ENCODE measurements at places on chromosomes 11 and 22.

GRCh38 chr11:27945348-27945747, 162.6 kb downstream of the KIF18A start:
- no peak for DNase-seq

DNA sequence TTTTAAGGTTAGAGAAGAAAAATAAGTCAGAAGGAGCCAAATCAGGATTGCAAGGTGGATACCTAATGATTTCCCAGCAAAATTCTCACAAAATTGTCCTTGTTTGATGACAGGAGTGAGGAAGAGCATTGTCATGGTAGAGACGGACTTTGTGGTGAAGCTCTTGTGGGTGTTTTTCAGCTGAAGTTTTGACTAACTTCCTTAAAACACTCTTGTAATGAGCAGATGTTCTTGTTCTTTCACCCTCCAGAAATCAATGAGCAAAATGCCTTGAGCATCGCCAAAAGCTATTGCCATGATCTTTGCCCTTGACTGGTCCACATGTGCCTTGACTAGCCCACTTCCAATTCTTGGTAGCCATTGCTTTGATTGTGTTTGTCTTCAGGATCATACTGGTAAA, 20.0 kb downstream of the CALCB start:
- DNase-seq: no peak

DNA sequence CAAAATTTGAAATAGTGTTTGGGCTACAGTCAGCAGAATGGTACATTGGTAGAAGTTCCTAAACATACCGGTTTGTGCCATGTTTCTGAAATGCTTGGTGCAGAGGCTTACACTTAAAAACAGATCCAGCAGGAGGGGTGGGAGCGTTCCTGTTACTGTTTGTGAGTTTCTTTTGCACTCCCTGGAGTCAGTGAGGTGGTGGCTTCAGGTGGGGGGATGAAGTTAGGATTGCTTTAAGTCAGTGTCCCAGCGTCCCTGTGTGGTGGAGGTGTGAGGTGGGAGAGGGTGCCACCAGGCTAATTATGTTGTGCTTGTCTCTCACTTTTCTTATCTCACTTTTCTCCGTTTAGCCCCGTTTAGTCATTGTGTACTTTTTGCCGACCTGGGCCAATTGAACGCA, 9.7 kb downstream of the TNRC6B start:
- DNase-seq: no peak

GRCh38 chr11:118677977-118678376, 1.5 kb downstream of the TREH start:
- no peak for DNase-seq

- no peak for DNase-seq
Observed at GRCh38 chr11:1029051-1029450, 7.5 kb downstream of the MUC6 start.

- DNase-seq: no peak
Observed at GRCh38 chr11:67301951-67302516, 1.3 kb upstream of the SSH3 start.

DNA sequence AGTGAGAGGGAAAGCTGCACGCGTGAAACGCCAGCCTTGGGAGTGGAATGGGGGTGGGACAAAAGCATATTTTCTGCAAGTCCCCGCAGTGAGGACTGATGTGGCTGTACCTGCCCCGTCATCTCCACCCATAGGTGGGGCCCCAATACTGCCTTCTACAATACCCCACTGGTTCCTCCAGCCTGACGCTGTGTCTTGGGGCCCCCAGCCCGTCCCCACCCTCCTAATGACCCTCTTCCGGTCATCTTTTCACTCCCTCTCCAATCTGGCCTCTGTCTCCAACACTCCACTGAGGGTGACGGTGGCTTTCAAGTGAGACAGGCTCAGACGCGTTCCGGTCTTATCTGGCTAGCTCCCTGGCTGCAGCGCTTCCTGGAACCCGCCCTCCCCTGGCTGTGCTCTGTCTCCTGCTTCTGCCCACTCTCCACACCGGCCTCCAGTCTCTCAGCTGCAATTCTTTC, 104.2 kb downstream of the MICAL3 start:
- no peak for DNase-seq

GRCh38 chr11:30914143-30914762, 328.1 kb upstream of the MPPED2 start:
- no peak for DNase-seq

DNA sequence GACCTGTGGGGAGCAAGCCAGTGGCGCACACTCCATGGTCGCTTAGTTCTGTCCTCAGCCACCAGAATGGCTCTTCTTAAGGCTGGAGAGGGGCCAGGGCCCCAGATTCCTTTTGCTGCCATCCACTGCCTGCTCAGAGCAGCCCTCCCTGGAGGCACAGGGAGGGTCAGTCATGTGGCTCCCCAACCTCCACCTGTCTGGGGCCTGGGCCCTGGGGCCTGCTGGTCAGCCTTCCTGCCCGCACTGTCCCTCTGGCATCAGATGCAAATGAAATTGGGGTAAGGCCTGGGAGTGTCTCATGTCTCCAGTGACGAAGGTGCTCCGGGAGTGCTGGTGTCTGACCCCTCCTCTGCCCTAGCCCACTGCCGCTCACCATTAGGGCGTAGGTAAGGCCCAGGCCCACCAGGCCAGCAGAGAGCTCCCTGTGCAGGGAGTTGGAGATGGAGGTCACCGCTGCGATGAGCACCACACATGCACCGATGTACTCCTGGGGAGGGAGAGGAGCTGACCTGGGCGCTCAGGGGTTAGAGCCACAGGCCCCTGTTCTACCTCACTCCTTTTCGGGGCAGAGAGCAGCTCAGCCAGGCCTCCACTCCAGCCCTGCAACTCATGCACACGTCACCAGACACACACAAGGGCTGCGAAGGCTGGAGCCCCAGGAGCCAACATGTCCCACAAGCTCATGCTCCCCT, 9.0 kb upstream of the KCNJ11 start:
- DNase-seq: no peak

GRCh38 chr11:69473276-69473845, 8.1 kb upstream of the LINC01488 start:
- DNase-seq: no peak

DNA sequence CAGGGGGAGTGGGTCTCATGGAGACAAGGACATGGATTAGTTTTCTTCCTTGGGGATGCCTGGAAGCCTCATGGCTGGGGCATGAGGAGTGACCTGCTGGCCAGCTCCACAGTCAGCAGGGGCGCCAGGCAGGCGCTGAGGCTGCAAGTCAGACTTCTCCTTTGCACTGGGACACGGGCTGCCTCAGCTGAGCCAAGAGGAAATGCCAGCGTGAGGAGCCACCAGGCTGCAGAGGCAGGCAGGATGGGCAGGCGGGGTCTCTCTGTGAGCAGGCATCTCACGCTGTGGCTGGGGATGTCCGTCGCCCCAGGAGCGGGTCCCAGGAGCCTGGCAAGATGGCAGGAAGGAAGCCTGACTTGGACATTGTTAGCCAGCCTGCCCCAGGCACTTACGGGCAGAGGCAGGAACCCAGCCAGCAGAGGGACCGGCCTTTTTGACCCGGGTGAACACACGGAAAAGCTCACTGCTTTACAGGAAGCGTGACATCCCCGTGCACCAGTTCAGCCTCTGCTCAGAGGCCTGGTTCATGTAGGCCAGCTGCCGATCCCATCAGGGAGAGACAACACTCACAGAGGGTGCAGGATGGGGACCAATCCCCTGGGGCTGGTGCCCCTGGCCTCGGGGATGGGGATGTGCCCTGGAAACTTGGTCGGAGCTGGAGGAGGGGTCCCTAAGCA, 10.2 kb downstream of the GNB1L start:
- peak; percentile 7 for DNase-seq

DNA sequence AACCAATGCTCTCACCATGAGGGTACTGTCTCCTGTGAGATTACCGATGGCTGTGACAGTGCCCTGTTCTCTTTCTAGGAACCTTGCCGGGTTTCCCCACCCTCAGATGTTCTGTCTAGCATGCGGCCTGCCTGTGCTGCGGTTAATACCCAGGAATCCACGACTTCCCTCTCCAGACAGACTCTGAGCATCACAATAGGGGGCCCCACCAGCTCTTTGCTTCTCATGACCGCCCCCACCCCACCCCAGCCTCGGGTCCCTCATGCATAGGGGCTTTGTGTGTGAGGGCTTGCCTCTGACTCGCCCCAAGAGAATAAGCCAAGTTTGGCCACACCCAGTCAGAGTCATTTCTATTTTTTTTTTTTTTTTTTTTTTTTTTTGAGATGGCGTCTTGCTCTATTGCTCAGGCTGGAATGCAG, 10.3 kb downstream of the PARVG start:
- DNase-seq: no peak

GRCh38 chr11:76155500-76156227, 50.6 kb downstream of the WNT11 start:
- no peak for DNase-seq

GRCh38 chr11:70481625-70482528, 83.5 kb downstream of the CTTN start:
- DNase-seq: no peak

DNA sequence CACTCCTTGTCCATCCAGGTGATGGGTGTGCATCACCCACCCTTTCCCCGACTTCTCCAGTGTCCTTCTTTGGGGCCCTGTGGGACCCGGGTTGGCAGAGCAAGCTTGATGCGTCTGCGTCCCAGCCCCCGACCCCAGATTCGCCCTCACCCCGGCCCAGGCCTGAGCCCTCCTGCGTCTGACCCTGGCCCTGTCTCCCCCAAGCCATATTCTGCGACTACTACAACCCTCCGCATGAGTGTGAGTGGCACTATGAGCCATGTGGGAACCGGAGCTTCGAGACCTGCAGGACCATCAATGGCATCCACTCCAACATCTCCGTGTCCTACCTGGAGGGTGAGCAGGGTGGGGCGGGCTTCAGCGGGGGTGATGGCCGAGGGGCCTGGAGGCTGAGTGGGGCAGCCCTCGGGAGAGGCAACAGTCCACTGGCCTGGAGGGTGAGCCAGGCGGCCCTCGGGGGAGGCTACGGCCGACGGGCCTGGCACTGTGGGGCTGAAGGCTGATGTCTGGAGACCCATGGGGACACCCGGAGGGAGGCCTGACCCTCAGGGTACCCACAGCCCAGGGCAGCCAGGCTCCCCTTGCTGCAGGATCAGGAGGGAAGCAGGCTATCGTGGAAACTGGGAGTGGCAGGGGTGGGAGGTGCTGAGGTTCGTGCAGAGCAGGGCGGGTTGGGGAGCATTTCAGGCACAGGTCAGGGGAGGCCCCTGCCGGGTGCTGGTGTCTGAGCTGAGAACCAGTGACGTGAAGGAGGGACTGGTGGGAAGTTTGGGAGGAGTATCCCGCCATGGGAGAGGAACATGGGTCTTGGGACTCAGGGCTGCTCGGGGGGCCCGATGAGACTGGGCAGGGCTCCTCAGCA, 15.3 kb downstream of the MUC2 start:
- DNase-seq: no peak

- no peak for DNase-seq
Observed at GRCh38 chr22:23520863-23521440, 59.1 kb downstream of the IGLL1 start.

GRCh38 chr11:110432713-110433392, 3.1 kb downstream of the FDX1 start:
- DNase-seq: no peak

GRCh38 chr11:45087086-45087899, 59.1 kb upstream of the PRDM11 start:
- DNase-seq: no peak

GRCh38 chr11:48005831-48006270, 25.5 kb downstream of the PTPRJ start:
- DNase-seq: no peak

DNA sequence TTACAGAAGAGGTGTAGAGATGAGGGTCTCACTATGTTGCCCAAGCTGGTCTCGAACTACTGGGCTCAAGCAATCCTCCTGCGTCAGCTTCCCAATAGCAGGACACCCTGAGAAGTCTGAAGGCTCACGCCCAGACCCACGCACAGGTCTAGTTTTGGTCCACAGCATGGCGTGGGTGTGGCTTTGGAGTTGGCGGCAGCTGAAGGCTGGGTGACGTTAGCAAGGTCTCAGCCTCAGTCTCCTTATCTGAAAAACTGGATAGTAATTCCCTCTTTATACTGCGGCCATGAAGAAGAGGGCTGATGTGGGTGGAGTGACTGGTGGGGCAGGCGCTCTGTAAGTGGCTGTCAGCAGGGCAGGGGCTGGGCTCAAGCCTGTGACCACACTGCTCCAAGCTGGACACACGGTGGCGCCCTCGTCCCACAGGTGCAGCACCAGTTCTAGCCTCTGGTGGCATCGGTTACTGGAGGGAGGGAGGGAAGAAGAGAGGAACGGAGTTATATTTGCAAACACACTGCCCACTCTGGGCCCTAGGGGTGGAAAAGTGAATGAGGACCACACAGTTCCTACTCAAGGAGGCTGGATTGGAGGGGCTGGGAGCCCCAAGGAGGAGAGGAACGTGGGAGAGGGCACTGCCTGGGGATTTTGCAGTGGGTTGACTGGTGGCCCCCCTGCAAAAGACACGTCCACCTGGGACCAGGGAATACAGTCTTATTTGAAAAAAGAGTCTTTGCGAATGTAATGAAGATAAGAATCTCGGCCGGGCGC, 19.6 kb upstream of the CARD10 start:
- DNase-seq: peak; percentile 82

- DNase-seq: peak; percentile 2
Observed at GRCh38 chr22:43205261-43205691, 18.3 kb upstream of the TTLL12 start.

DNA sequence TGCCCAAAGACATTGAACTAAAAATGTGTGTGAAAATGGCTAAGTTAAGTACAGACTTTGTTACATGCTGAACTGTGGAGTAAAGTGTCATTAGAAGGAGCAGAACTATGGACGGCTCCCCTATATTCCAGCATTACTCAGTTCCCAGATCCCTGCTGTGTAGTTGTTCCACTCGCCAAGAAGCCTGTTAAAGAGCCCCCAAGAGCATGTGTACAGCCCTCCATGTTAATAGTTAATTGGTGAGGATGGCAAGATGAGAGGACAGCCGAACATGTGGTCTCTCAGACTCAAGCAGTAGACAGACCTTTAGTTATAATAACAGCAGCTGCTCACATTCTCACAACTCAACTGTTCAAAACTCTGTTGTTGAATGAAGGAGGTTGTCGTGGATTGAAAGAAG, 127.4 kb downstream of the ELP4 start:
- DNase-seq: no peak

GRCh38 chr11:114553642-114554041, 6.0 kb downstream of the NXPE1 start:
- no peak for DNase-seq

- DNase-seq: no peak
Observed at GRCh38 chr22:31579835-31580242, 82.2 kb downstream of the PISD start.

- DNase-seq: no peak
Observed at GRCh38 chr11:83815736-83816135, 529.6 kb upstream of the CCDC90B start.

GRCh38 chr22:26615149-26615548, 2.7 kb downstream of the CRYBB1 start:
- no peak for DNase-seq

- DNase-seq: no peak
Observed at GRCh38 chr11:76071090-76071489, 135.2 kb downstream of the WNT11 start.

GRCh38 chr22:45504373-45505341, 2.0 kb downstream of the FBLN1 start:
- no peak for DNase-seq

GRCh38 chr11:87597725-87598124, 560.0 kb downstream of the TMEM135 start:
- DNase-seq: no peak

Measured in stimulated activated CD8-positive, alpha-beta memory T cell treated with anti-CD3 and anti-CD28 coated beads, Interleukin-12 subunit alpha, Interleukin-12 subunit beta, amount 100 ng/mL, for 1 hour (primary cell).